ENCODE measurements at places on chromosomes 5 and 9.
A peak's percentile ranks its signal among the peaks of the same experiment; 100 is the strongest.

- DNase-seq, result no peak
Observed at GRCh38 chr5:50576265-50576664, 90.2 kb upstream of the PARP8 start.

DNA sequence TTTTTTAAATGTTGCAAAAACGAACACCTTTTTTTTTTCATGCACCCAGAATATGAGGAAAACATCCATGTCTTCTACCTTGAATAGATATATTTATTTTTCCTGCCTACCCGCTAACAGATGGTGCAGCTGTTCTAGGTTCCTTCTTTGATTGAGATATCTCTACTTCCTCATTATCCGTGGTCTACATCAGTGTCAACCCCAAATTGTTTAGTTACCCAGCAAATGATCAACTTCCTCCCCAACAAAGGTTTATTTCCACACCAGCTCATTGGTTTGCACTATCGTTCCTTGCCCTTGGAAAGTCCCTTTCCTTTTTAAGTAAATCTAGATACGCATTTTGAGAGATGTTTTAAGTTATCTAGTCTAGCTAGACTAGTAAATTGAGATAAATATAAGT, 166.4 kb downstream of the PRR16 start:
- no peak for DNase-seq

GRCh38 chr5:164230341-164230740, 724.9 kb downstream of the MAT2B start:
- DNase-seq, result no peak

- no peak for DNase-seq
Observed at GRCh38 chr9:83342006-83342405, 196.2 kb downstream of the FRMD3 start.

- no peak for DNase-seq
Observed at GRCh38 chr5:158224253-158224652, 365.3 kb upstream of the CLINT1 start.

GRCh38 chr9:104765138-104765537, 1.2 kb downstream of the NIPSNAP3B start:
- no peak for DNase-seq

- DNase-seq, result peak; percentile 71
Observed at GRCh38 chr9:70510157-70510770, 95.8 kb upstream of the KLF9 start.

GRCh38 chr5:400282-401145, 42.5 kb upstream of the EXOC3 start:
- DNase-seq, result no peak

- no peak for DNase-seq
Observed at GRCh38 chr5:103108086-103108485, 11.9 kb downstream of the GIN1 start.

DNA sequence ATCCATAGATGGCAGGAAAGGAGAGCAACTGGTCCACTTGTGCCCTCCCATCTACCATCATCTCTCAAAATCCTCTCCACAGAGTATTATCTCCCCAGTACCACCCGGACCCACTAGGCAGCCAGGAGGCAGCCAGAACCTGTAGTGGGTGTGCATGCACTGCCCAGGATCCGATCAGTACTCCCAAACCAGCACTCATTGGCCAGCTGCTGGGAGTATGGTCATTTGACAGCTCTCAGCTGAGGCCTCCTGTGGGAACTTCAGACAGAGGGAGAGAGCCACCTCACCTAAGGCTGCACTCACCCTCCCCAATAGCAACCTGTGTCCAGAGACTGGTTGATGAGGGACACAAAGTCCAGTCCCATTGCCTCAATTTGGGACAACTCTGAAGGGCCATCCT, 286.0 kb downstream of the TRIM36 start:
- DNase-seq, result no peak

DNA sequence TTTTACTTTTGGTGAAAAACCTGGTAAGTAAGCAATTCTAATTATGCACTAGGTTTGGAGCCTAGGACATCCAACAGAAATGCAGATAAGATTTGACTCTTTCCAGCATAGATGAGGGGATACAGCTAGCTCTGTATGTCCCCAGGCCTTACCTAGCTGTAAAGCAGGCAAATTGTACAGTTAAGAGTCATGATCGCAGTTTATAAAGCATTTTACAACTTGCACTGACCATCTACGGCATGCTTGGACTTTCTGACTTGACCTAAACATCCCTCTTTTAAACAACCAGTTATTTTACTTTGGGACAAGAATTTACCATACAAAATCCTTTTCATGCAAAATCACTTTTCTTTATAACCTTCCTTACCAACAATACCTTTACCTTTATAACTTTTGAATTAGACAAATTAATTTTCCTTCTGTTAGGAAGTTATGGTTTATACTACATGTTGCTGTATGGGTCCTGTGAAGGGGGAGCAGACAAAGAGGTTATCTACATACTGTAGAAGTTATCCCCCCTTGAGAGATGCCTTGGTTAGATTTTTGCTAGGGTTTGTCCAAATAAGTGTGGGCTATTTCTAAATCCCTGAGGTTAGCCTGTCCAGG, 36.8 kb downstream of the FGD3 start:
- peak; percentile 62 for DNase-seq

DNA sequence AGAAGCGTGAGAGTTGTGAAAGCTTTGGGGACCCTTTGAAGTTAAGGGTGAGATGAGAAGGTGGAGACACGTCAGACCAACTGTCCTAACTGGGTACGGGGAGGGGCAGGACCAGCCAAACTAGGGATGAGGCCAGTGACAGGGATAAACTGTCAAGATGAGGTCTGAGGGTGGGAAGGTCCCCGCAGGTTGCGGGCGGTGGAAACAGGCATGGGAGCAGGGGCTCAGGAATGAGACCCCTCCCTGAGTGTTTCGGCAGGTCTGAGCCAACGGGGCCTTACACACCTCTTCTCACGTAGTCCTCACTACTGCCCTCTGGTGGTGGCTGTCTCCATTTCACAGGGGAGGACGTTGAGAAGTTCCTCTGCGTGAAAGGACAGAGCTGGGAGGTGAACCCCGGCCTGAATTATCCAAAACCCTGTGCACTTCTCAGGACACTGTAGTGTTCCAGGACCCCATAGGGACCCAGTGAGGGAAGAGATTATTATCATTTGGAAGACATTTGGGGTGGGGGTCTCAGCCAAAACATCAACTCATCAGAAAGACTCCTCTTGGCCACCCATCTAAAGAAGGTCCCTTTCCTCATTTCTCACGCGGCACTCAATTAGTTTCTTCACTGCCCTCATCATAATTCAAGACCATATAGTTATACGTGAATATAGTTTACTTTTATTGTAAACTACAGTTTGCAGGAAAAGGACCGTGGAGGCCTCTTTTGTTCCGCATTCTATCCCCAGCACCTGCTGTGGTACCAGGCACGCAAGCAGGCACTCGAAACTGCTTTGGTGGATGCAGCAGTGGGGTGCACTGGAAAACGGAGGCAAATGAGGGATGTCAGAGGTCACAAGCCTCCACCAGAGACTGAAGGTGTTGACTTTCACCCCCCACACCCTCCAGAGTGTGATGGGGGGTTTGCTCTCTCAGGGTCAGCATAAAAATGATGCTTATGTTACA, 21.7 kb upstream of the NANS start:
- DNase-seq, result peak; percentile 95

DNA sequence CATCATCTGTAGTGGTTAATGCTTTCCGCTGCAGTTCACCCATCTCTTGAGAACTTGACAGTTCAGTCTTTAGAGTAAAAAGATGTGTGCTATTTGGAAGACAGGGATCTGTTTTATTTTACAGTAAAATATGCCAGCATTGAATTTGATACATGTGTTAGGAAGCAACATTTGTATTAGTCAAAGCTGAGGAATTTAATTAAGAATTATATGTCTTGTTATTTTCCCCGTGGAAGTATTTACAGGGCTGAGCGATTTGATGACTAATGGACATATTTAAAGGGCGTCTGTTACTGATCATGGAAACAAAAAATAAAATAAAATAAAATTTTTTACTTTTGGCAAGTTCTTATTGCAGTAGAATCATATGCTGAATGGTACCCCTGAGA, 101.3 kb downstream of the PAM start:
- DNase-seq, result no peak

- DNase-seq, result no peak
Observed at GRCh38 chr5:147554261-147554817, 44.5 kb upstream of the DPYSL3 start.

- DNase-seq, result no peak
Observed at GRCh38 chr9:131660466-131661405, 79.1 kb downstream of the RAPGEF1 start.

DNA sequence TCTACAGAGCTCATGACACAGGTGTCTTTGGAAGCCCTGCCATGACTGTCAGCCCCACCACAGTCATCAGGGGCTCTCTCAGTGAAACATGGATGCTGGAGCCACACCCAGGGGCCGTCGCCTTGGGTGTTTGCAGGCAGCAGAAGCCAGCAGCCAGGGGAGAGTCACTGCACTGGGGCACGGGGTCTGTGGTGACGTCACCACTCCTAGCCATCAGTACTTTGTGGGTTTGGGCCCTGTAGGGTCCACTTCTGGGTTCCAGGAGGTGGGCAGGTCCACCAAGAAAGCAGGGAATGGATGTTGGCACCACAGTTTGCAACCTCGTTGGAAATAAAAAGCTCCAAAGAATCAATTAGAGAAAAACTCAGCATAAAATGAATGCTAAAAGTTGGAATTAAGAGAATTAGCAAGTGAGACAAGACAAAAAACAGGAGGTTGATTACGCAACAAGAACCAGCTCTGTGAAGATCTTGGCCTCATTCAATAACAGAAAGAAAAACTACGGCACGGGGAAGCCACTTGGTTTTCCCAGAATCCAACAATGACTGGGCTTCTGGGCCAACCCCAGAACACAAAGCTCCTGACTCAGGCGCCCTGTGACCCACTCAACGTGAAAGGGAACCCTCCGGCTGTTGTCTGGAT, 34.3 kb downstream of the MED10 start:
- DNase-seq, result no peak

- DNase-seq, result peak; percentile 27
Observed at GRCh38 chr5:135392256-135392655, 6.8 kb downstream of the MACROH2A1 start.

- DNase-seq, result no peak
Observed at GRCh38 chr9:25571491-25571890, 106.8 kb downstream of the TUSC1 start.

GRCh38 chr5:96601715-96602244, 60.4 kb upstream of the CAST start:
- peak; percentile 57 for DNase-seq

- DNase-seq, result no peak
Observed at GRCh38 chr5:87411586-87411972, 1.2 kb downstream of the CCNH start.

GRCh38 chr5:157540707-157541446, 34.7 kb downstream of the ADAM19 start:
- DNase-seq, result peak; percentile 57

DNA sequence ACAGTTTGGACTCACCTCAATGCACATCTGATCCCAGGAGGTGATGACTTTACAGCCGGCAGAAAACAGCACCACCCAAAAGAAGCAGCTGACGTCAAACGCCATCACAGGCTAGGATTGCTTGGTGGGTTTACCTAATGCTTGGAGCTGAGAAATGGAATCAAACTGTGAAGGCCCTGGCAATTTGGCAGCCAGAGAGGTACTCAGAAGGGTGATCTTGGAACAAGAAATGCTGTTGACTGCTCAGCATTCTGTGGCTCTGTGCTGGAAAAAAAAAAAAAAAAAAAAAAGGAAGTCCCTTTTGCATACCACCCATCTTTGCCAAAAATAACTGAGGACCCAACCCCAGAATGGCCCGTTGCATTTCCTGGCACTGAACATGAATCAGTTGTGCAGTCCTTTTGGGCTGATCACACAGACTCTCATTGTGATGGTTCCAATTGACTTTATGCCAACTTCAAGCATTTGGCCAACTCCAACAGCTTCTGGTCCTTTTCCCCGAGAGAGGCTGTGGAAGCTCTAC, at the start of gene CD180:
CD180 (minus strand) TSS at position 263 of the 523 bp plus-strand sequence; CDS start at position 105, 158 bp downstream.
- no peak for DNase-seq

GRCh38 chr5:153358315-153358976, 132.0 kb upstream of the GRIA1 start:
- DNase-seq, result no peak

- DNase-seq, result no peak
Observed at GRCh38 chr9:28824432-28824963, 1251.2 kb upstream of the C9orf72 start.

GRCh38 chr5:53126521-53126920, 17.0 kb upstream of the MOCS2 start:
- DNase-seq, result no peak

DNA sequence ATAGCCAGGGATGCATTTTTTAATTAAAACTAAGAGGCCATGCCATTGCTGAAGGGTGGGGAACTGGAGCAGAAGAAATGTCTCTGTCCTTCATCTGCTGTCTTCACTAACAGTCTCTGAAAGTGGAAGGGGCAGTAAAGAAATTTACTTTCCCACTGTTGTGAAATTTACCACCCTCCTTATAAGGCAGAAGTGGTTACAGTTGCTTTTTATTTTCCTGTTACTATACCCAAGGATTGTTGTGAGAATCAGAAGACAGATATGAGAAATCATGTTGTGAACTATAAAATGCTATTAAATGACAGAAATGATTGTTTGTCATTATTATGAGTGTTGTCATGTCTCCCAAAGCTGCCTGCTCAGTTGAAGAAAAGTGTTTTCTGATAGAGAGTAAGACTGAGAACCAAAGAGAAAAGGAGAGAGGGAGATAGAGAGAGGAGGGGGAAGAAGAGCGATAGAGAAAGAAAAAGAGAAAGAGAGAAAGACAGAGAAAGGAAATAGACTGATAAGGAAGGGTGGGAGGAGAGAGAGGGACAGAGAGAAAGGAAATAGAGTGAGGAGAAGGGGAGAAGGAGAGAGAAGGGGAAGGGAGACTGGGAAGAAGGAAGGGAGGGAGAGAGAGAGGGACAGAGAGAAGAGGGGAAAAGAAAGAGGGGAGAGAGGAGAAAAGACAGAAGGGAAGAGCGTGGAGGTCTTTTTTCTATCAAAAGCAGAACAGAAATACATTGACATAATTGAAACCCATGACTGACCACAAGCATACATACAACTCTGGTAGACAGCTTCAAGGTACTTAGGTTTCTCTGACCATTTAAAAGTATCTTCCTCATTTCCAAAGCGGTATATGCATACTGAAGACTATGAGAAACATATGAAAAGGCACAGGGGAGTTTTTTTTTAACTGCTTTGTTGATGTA, 22.5 kb downstream of the SEC61B start:
- no peak for DNase-seq

GRCh38 chr5:149027636-149028035, 35.2 kb downstream of the SH3TC2 start:
- no peak for DNase-seq

GRCh38 chr9:127256324-127256723, 8.2 kb upstream of the GARNL3 start:
- no peak for DNase-seq

GRCh38 chr5:36172599-36172998, 20.7 kb downstream of the SKP2 start:
- no peak for DNase-seq
